ENCODE measurements at places on chromosomes 7 and 10.
A peak's percentile ranks its signal among the peaks of the same experiment; 100 is the strongest.

- DNase-seq: no peak
Observed at GRCh38 chr10:90398566-90398965, 459.3 kb downstream of the HTR7 start.

GRCh38 chr7:98295467-98296192 lies 14.1 kb downstream of the BRI3 start:
- no peak for DNase-seq

GRCh38 chr10:91907914-91908336 lies 1.4 kb downstream of the FGFBP3 start:
- no peak for DNase-seq

DNA sequence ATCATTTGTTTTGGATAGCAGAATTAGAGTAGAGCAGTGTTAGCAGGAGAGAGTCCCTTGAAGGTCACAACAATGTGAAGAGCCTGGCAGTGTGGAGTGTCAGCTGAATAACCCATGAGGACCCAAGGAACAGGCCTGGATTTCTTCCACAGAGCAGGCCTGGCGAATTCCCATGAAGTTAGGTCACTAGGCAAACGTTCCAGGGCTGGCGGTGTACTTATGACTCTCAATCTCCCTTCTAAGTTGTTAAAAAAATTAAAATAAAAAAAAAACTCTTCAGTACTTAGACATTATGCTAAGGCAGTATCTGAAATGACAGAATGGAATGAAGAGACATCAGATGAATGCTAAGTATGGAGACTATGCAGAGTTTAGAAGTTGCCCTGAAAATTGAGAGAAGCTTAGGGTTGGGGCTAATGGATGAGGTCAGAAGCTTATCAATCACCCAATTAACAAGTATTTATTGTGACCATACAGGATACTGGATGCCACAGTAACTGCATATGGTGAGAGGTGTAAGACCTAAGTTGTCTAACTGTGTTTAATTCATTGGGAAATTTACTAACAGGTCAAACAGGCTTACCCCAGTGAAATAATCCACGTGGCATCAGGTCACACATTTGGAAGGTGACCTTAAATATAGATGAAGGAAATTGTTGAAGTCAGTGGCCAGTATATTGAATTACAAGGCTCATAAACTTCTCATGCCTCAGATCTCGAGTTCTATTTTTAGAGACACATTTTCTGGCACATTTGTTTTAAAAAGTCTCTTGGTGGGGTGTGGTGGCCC lies 126.2 kb upstream of the NRP1 start:
- DNase-seq: peak; percentile 29

DNA sequence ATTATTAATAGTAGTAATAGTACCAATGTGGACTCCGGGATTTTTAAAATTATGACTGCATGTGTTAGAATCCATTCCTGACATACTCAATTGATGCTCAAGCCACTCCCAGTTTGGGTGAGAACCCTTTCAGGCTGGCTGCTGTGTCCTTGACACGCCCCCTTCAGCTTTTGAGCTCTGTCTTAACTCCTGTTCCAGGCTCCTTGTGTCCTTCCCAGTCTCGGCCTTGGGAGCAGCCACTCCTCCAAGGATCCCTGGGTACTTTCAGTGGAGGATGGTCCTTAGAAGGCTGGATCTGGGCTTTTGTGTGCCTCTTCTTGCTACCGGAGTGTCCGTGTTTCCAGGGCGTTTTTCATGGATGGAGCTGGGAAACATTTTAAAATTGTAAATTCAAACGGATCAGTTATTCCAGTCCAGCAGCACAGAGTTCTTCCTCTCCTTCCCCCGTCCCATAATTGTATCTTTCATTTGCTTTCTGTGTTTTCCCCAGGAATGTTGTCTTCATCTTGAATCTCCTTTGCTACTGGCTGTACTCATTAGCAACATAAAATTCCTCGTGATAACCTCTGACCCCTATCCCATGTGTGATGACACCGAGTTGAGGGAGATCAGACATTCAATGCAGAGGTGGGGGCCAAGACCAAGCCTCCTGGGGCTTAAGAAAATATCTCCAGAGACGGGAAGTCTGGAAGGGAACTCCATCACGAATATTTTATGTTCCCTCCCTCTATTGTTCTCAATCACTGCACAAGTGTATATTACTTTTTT lies 40.0 kb upstream of the PFKFB3 start:
- DNase-seq: peak; percentile 64

GRCh38 chr10:70145666-70146488 lies 623 bp downstream of the TYSND1 start:
- DNase-seq: peak; percentile 72

DNA sequence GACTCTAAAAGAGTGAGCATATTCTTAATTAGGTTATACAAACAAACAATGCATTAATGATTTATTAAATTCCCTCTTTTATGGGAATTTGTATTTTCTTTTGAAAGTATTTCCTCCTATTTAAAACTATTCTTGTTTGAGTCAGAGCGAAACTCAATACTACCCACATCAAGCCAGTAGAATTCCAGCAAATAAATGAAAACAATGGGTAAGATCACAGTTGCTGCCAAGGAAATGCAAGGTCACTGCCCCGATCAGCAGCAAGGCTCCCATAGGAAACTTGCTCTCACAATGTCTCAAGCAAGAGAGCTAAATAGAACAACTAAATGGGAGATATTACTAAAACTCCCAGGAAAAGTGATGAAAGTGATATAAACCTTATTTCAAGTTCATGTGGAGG lies 206.3 kb downstream of the THSD7A start:
- no peak for DNase-seq

GRCh38 chr7:40899636-40900507 lies 765.1 kb downstream of the SUGCT start:
- DNase-seq: no peak
